NCI-H2029 treated with DMSO at 0.1 percent for 48 hours (cell line): ENCODE measurements at places on chromosomes 5 and 9.

DNA sequence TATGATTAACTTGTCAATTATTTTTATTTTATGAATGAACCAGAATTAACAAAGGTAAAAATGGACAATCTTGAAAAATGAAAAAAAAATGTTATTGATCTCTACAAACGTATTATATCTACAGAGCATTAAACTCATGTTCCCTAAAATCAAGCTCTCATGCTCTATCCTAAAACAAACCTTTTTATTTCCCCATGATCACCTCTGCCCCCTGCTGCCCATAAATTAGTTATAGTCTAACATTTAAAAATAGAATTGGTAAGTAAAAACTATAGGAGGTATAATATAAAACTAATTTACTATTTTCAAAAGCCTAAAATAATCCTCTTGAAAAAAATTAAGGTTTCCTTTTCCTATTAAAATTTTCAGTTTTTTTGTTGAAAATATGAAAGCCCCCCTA lies 168.0 kb upstream of the POU5F2 start:
- DNase-seq, result no peak

DNA sequence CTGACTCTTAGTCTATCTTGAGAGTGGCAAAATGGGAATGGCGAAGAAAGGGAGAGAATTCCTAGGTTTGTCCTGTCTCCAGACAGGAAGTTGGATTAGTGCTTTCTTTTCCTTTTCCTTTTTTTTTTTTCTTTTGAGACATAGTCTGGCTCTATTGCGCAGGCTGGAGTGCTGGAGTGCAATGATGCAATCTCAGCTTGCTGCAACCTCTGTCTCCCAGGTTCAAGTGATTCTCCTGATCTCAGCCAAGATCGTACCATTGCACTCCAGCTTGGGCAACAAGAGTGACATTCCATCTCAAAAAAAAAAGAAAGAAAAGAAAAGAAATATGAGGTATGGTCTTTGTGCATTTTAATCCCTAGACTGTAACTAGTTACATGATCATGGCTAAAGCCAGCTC lies 12.6 kb upstream of the KIF27 start:
- DNase-seq, result no peak

- DNase-seq, result no peak
Measured at GRCh38 chr5:154541553-154541952, 63.5 kb upstream of the HAND1 start.

DNA sequence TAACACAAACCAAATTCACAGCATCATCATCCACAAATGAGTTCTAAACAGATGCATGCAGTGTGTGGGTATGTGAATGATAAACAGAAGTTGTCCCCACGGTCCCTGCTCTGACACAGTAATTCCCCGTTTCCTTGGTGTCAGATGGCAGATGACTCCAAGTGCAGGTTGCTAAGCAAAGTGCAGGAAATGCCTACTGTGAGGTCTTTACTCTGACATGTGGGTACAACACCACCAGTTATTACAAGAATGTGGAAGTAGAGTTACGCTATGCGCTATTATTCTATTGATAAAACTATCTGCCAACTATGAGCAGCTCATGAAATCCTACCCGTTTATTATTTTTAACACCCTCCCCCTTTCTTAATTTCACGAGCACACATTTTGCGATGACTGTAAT lies 448.9 kb downstream of the BNC2 start:
- DNase-seq, result no peak

GRCh38 chr5:17282283-17283120 lies 65.1 kb downstream of the BASP1 start:
- DNase-seq, result no peak

DNA sequence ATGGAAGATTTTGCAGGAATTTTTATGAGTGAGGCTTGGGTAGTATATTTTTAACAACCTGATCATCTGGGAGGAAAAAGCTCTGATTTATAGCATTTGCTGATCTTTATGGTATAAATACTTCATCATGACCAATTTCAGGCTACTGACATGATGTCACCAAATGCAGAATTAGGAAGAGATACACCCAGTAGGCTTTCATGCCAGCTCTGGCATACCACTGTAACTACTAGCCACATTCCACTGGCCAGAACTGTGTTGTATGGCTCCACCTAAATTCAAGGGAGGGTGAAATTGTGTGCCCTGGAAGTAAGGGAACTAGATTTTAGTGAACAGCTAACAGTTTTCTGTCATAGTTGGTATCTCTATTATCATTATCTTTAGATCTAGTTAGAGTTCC lies 17.6 kb downstream of the AP3S1 start:
- no peak for DNase-seq

DNA sequence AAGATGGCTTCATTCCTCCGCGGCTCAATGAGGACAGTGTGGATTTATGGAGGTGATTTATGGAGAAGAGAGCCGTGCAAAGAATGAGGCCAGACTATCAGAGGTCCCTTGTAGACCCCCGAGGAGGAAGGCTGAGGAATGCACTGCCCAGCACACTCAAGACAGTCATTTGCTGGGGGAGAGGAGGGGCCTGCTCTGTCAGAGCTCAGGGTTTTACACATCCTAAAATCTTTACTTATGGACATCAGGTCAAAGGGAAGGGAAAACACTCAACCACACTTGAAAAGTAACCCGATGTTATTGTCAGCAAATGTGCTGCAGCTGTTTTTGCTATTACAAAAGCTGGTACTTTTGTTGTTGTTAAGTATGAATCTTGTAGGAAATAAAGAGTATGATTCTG lies 289.5 kb downstream of the SLIT3 start:
- DNase-seq, result no peak

- DNase-seq, result no peak
Measured at GRCh38 chr5:32942225-32942989, 231.3 kb downstream of the NPR3 start.

- peak; percentile 67 for DNase-seq
Measured at GRCh38 chr5:115068239-115069086, 101.2 kb downstream of the TRIM36 start.

DNA sequence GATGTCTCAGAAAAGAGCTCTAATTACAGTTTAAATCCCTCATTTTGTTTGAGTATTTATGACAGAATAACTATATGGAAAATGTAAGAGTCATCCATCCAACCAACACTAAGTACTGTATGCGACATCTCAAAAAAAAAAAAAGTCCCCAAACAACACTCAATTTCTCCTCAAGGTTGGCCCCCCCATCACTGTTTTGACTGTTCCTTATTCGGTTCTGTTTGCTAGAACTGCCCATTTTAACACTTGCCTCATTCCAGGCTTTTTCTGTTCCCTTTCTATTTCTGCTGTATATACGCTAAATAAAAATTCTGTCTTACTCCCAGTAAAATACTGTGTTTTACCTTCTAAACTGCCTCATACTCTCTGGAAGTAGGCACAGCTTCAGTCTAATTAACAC lies 25.2 kb downstream of the GLDC start:
- no peak for DNase-seq

- DNase-seq, result no peak
Measured at GRCh38 chr9:27386571-27387091, 89.7 kb upstream of the EQTN start.

GRCh38 chr9:93222890-93223259 lies 38.9 kb downstream of the WNK2 start:
- no peak for DNase-seq

- no peak for DNase-seq
Measured at GRCh38 chr9:94588681-94589080, 4.9 kb downstream of the FBP2 start.

- no peak for DNase-seq
Measured at GRCh38 chr9:121453232-121453892, 46.3 kb downstream of the GGTA1 start.

GRCh38 chr5:180026320-180026719 lies 45.2 kb downstream of the RNF130 start:
- peak; percentile 77 for DNase-seq

DNA sequence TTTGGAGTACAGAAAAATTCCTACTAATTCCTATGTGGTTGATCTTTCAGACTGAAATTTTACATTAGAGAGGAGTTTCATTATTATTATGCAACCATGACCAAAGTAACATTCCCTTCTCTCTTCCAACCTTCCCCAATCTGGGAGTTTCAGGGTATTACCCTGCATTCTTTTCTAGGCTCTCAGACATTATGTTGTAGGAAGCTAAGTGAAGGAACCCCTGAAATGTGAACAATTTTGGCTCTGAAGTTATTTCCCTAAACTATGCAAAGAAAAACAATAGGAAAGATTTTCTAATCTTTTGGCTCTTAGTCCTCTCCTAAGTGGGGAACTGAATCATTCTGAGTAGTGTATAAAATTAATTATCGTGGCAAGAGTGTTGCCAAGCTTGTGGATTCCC lies 63.3 kb upstream of the ZFAND5 start:
- no peak for DNase-seq

DNA sequence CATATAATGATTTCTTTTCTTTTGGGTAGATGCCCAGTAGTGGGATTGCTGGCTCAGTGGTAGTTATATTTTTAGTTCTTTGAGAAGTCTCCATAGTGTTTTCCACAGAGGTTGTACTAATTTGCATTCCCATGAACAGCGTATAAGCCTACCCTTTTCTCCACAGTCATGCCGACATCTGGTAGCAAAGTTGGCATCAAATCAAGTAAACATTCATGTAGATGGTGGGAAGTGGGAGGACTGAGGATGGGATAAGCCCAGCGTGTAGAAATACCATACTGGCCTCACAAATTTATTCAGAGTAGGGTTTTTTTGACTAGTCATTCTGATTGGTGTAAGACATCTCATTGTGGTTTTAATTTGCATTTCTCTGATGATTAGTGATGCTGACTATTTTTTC lies 115.4 kb downstream of the EGFLAM start:
- DNase-seq, result no peak

DNA sequence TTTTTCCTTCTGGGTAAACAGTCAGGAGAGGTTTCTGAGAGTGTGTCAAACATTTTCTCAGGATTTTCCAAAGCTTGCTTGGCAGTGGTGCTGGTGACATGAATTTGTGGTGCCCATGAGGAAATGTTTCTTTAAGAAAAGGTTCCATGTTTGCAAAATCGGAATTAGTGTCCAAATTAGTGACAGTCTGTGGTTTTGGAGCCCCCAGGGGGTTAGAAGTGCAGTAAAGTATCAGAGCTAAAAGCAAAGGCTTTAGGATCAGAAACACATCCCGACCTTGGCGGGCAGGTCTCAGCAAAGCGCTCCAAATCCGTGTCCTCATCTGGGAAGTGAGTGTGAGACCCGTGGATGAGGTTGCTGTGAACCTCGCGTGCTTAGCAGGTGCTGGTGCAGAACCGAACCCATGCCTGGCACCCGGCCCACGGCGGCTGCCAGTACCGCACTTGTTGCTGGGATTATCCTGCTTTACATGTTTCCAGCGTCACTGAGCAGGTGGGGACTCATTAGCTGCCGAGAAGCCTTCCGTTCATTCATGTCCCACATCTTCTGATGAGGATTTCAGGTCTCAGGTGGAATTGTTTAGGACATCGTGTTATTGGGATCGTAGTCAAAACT lies 70.8 kb upstream of the COL5A1 start:
- no peak for DNase-seq

DNA sequence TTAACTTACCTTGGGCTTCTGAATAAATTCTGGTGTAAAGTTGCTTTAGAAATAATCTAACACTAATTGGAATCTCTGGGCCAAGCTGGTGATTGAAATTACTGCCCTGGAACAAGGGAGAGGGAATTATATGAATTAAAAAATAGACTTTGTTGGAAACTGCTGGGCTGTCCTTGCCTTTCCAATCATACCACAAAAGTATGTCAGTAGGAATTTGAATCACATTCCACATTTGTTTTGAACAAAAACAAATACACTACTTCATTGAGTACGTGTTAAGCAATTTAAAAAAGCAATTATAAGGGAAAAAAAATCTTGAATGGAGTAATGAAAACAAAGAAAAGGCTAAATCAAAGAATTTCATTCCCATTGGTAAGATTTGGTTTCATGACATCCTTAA lies 102.5 kb upstream of the SREK1 start:
- DNase-seq, result no peak

DNA sequence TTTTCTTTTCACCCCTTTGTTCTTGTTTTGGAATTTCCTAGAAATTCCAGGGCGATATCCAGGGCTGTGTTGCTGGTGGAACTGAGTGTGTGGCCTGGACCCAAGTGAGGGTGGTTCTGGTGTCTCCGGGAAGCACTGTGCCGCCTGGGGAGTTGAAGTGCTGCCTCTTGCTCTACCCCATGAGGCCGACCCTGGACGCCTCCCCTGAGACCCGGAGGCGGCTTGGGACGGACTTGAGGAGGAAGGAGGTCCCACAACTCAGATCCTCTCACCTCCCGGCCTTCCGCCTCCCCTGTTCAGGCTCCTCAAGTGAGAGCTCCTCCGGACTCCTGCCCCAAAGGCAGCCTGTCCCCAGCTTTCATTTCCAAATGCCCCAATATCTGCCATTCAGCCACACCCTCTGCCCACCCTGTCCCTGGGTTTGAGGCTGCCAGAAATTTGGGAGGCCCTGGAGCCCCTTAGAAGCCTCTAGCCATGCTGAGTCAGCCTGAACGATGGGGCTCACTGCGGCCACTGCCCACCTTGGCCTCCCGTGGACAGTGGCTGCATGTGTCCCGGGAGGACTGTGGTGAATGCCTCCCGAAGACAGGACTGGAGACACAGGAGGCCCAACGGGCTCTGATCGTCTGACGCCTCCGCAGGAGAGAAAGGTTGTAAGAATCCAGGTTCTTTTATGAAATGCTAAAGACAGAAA lies 42.6 kb upstream of the SLC6A19 start:
- no peak for DNase-seq

- DNase-seq, result no peak
Measured at GRCh38 chr5:75933489-75933888, 149.7 kb upstream of the SV2C start.

DNA sequence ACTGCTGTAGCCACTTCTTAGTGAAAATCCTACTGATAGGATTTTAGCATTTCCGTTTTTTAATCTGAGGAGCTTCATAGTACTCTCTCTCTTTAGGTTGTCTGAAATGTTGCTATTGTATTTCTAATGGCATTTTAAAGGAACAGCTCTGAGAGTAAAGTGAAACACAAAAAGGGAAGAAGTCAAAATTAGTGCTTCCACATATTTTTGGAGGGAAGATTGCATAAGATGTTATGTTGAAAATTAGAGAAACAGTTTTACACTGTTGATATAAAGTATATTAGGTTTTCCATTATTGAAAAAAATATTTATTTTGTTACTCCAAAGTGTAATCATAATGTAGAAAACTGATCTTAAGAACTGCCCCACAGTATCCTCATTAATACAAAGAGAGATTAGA lies 525.1 kb downstream of the TAF11L14 start:
- DNase-seq, result no peak

- DNase-seq, result no peak
Measured at GRCh38 chr9:2818804-2819121, 25.1 kb downstream of the PUM3 start.

DNA sequence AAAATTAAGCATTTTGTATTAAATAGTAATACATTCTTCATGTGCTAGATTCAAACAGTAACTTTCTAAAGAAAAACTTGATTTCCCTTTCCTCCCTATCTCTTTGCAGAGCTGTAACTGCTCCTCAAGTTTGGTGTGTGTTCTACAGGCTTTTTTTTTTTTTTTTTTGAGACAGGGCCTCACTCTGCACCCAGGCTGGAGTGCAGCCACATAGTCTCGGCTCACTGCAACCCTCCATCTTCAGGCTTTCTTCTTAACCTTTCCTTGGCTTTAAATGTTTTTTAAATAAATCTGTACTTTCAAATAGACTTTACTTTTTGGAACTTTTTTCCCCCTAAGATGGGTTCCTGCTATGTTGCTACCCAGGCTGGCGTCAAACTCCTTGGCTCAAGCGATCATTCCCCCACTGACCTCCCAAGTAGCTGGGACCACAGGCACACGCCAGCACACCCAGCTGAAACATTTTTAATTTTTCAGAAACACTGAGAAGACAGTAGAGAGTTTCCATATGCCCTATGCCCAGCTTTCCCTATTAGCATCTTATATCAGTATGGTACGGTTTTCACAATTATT lies 9.1 kb downstream of the NDFIP1 start:
- DNase-seq, result no peak

- DNase-seq, result no peak
Measured at GRCh38 chr5:166562246-166562645, 1729.2 kb upstream of the WWC1 start.
